ENCODE measurements at places on chromosomes 1 and 21.

- no peak for DNase-seq
Observed at GRCh38 chr1:240207073-240207709, 115.5 kb downstream of the FMN2 start.

DNA sequence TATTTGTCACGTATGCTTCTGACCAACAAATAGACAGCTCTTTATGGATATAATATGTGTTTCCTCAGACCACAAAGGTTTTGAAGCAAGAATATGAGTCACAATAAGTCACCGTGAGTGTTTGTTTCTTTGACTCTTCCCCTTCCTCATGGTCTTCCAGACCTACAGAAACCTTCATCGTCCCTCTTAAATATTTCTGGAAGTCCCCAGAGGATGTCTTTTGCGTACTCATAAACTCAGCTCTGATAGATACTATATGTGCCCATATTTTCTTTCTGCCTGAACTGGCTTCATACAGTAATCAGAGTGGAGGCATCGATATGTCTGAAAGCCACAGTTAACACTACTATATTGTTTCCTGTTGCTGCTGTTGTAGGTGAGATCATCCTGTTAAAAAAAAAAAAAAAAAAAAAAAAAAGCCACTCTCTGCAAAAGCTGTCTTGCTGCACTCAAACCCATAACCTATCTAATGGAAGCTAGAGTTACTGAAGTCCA, 38.4 kb downstream of the ADAMTS1 start:
- peak; percentile 66 for DNase-seq

DNA sequence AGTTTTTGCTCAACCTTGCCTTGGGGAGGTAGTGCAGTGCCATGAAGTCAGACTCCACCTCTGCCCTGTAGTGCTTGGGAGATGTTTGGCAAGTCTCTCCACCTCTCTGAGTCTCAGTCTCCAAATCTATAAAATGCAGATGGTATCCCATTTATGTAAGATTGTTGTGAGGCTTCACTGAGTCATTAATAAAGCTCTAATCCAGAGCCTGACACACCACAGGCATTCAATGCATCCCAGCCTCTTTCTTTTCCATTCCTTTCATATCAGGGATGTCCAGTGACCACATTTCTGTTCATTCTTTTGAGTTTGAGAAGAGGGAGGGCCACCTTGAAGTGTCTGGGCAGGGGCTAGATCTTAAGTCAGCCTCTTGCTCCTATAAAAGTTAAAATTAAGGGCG, 37.6 kb upstream of the LMO4 start:
- DNase-seq: no peak

- DNase-seq: no peak
Observed at GRCh38 chr1:172324086-172324485, 96.4 kb upstream of the C1orf105 start.

GRCh38 chr1:148318123-148318903, 164.8 kb downstream of the PPIAL4G start:
- no peak for DNase-seq

DNA sequence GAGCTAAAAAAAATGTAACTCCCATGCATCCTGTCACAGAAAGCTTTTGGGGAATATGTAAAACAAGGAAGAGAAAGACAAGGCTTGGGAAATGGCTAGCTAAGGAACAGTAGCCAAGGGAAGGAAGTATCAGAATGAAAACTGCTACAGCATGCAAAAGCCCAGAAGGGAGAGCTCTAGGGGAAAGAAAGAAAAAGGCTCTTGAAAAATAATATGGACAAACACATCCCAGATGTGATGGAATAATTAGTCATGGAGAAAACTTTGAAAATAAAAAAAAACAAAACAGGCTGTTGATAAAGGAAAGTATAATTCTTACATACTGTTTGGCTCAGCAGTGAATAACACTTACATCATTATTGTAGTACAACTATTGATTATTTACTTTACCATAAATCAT, 47.9 kb upstream of the VCAM1 start:
- no peak for DNase-seq

DNA sequence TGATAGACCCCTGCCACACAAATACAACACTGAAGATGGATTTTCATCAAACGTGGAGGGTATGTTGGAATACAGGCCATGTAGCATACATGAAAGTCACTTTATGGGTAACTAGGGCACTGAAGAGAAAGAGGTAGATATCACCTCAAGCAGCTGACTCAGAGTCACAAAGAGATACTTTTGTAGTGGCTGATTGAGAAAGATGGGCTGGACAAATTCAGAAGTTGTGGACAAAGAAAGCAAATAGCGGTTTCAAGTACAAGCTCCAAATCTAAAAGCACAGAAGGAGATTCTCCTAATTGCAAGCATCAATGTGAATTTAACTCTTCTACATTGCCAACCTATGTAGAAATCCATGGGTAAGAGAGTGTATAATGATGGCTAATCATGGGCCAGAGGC, 35.0 kb upstream of the RGS18 start:
- DNase-seq: no peak

DNA sequence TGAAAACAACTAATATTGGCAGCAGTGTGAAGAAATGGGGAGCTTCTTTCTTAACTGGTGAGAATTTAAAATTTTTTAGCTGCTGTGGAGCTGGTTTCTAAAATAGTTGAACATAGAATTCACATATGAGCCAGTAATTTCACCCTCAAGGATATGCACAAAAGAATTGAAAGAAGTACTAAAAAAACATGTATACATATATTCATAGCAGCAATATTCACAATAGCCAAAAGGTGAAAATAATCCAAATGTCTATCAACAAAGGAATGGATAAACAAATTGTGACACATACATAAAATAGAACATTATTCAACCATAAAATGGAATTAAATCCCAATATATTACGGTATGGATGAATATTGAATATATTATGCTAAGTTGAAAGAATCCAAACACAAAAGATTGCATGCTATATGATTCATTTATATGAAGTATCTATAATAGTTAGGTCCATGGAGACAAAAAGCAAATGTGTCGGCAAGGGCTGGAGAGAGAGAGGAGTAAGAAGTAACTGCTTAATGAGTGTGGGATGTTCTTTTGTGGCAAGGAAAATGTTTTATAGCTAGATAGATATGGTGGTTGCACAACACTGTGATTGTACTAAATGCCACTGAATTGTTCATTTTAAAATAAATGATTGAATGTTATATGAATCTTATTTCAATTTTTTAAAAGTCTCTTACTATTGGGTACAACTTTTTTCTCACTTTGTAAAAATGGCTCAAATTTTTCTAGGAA, 14.8 kb upstream of the COL11A1 start:
- DNase-seq: no peak

DNA sequence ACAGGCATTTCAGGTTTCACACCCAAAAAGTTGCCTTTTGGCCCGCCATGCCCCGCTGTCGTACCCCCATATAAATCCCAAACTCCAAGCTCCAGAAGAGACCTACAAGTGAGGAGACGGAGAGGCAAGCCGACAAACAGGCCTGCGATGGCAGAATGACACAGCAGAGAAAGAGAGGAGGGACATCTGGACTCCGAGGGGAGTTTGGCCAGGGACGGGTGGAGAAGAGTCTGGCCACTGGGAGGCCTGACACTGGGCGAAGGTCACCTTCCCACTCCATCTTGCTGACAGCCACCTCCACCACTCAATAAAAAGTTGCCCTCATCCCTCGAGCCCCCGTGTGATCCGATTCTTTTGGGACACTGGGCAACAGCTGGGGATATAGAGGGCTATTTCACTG, 1.9 kb upstream of the CFH start:
- no peak for DNase-seq

- no peak for DNase-seq
Observed at GRCh38 chr1:65197636-65198035, 49.6 kb downstream of the AK4 start.

DNA sequence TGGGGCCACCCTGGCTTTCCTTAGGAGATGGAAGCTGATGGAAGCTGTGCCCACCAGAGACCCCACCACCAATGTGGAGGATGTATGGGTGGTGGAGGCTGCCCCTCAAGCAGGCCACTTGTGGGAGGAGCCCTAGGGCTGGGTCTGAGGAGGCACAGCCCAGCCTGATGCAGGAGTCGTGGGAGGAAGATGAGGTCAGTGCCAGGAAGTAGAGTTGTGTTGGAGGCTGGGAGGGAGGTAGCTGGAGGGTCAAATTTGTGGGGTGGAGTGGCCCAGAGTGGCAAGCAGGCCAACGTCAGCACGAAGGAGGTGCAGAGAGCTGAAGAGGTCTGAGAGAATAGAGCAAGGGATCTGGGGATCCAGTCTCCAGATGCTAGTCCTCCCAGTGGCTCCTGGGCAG, 119.0 kb upstream of the USP24 start:
- no peak for DNase-seq

DNA sequence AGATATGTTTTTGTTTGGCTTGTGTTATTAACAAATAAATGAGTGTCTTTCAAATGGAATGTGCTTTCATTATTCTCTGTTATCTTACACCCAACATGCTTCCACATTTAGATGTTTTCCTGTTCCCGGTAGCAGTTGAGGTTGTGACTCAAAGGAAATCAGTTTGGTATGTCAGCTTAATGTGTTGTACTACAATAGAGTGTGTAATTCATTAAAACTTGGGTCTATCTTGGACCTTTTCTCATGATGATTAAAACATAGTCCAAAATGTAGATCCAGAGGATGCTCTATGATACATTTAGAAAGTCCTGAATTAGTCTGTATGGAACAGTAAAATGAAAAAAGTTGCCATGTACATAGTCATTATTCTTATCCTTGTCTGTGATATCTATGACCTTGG, 26.7 kb downstream of the RTCA start:
- DNase-seq: no peak

GRCh38 chr1:226121587-226122400, 59.3 kb downstream of the H3-3A start:
- DNase-seq: no peak

DNA sequence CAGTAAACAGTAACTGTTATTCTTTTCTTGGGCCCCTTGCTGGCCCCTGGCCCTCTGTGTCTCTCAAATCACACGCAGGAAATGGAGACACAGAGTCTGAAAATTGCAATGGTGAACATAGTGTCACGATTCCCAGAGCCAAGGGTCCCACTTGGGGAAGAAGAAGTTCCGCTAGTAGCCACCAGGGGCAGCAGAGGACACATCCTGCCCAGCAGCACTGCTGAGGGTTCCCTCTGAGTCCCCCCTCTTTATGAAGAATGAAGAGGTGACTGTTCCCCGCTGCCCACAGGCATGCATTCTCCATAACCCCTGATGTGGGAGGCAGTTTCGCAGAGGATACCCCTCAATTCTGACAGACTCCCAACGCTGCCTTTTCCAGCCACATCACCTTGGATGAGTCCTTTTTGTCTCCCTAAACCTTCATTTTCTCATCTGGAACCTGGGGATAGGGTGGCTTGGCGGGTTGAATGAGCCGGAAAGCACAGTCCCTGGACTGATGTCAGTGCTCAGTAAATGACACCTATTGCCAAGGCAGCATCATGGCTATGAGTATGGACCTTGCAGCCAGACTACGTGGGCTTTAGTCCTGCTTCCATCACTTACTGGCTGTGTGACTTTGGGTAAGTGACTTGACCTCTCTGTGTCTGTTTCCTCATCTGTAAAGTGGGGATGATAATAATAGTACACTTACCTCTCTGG, 238.0 kb upstream of the TMEM51 start:
- no peak for DNase-seq

- DNase-seq: no peak
Observed at GRCh38 chr1:147542569-147542897, 1.2 kb downstream of the BCL9 start.

DNA sequence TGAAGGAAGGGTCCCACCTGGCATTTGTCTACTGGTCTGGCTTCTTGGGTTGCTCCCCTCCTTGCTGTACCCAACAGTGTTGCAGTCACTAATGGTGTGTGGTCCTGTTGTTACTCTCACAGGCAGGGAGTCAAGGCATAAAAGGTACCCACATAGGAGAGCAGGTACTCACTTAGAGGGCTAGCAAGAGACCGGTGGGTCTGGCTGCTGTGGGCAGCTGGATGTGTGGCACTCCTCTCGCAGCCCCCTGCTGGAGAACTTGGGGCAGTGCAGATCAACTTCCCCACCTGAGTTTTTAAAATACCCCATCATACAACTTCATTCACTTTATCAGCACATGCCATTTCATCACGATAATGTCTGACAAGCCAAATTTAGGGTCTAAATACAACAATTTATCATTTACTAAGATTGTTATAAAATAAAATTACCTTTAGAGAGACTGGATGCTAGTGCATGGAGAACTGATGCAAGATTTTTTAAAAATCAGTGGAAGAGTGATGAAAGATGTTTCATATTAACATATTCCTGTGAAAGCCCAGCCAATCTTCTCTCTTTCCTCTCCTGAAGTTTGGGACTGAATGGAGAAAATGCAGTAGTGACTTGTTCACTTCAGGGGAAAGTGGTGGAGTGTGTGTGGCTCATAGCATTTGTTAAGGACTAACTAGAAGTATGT, 42.8 kb downstream of the ACP6 start:
- no peak for DNase-seq

DNA sequence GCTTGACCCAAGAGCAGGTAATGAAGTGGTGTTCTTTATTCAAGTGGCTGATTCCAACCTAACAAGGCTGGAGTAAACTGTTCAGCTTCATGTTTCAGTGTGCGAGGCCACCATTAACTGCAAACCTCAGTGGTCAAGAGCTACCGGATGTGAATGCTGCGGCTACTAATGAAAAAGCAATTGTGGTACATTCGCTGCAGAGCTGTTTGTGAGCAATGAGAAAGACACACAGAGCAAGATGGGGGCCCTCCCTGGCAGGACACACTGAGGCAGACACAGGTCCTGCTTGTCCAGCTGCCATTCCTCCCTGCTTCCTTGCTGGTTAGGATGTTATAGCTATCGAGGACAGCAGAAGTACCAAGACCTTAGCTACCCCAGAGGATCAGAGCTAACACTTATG, 26.1 kb downstream of the SYF2 start:
- DNase-seq: no peak

DNA sequence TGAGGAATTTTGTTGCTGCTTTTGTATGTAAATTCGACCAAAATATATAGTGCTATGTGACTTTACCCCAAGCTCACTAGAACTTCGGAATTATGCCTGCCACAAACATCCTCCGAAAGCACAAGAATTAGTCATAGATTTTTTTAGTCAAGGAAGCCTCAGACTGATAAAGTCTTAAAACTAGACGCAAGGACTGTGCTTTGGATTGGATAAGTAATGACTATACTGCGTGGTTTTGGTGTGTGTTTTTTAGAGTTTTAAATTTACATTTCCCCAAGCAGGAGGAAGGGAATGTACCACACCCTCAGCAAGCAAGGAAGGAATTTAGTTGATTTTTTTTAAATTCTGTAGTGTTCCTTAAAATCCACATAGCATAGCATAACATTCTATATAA, 10.3 kb downstream of the WLS start:
- no peak for DNase-seq

DNA sequence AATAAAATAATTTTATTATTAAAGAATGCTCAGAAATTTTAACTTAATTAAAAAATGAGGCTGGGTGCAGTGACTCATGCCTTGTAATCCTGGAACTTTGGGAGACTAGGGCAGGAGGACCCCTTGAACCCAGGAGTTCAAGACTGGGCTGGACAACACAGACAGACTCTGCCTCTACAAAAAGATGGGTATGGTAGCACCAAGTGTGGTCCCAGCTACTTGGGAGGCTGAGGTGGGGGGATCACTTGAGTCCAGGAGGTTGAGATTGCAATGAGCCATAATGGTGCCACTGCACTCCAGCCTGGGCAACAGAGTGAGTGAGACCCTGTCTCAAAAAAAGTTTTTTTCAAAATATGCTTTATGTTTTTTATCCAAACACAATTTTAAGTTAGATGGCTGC, 25.3 kb downstream of the TMED5 start:
- DNase-seq: no peak
